A549 (cell line): ENCODE measurements at places on chromosomes 3 and 15.

GRCh38 chr3:194046531-194046930 is 89.4 kb upstream of the HES1 start:
- DNase-seq: no peak

DNA sequence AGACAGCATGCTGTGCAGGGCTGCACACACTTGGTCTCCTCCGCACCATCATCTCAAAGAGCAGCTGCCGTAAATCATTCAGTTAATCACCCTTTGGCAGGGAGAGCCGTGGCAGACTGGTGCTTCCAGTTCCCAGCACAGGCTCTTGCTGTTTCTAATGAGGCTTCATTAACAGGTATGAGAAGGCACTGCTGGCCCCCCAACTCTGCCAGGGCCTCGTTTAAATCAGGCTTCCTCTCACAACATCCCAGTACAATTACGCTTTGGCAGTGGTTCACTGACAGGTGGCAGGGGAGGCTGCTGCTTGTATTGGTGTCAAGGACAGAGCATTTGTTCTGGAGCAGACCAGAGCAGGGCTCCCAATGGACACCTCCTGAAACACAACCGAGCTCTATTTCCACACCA is 77.1 kb downstream of the BFSP2 start:
- DNase-seq: no peak

- DNase-seq: no peak
Measured at GRCh38 chr3:38059148-38059547, 20.1 kb downstream of the DLEC1 start.

DNA sequence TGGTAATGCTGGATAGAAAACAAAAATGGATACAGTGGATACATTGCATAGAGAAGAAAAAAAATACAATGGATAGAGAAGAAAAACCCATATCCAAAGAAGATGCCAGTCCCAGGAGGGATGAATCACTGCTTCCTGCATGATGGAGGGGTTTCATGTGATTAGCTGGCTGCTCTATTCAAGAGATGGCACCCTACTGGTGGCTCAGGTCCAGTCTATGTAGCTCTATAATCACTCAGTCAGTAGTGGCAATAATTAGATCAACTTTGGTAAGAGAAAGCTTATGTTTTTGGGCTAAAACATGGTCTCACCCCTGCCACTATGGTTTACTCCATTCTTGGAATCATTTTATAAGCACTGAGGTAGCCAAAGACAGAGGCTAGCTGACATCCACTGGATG is 33.7 kb upstream of the NOX5 start:
- no peak for DNase-seq

DNA sequence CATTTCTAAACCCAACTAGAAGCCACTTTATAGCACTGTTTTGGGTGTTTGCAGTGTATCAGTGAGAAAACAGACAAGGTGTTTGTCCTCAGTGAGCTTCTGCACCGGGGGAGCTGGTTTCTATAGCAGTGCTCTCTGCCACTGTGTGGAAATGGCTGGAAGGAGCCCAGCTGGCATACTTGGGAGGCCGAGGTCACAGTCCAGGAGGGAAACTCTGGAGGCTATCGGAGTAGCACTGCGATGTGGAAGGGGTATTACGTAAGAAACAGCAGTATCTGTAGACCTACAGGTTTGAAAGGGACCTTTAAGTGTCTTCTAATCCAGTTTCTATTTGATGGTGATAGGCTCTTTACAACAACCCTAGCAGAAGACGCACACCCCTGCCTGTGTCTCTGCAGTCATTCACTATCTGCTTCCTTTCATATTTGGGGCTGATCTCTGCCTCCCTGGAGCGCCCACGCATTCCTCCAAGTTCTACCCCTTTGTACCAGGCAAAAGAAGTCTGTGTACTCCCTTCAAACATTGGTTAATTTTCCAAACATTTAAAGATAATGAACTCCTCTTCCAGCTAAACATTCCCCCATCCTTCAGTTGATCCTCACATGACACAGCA is 87.4 kb upstream of the ADAMTS17 start:
- DNase-seq: no peak

DNA sequence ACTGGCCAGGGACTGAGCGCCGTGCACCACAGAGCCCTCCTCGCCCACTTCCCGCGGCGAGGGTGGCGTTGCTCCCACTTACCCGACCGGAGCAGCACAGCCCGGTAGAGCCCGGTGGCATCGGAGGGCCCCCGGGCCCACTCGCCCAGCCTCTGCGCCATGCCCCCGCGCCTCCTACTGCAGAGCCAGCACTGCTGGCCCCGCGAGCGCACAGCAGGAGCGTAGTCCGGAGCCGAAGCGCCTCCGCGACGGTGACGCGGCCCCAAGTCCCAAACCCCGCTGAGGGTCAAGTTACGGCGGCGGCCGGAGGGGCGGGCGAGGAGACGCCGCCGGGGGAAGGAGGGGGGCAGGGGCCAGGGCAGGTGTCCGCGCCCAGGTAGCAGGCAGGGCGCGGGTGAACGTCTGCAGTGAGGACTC is 9.6 kb upstream of the FAM107A start:
- no peak for DNase-seq

DNA sequence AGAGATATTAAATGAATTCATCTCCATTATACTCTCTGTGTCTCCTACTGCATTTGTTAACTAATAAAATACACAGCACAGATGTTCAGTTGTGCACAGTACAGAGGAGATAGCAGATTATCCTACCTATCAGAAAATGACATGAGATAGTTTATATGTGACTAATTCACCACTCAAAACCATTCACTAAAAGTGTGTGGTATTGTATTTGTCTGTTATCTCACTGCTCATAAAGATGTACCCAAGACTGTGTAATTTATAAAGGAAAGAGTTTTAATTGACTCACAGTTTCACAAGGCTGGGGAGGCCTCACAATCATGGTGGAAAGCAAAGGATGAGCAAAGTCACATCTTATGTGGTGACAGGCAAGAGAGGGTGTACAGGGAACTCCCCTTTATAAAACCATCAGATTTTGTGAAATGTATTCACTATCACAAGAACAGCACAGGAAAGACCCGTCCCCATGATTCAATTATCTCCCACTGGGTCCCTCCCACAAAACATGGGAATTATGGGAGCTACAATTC is 936.3 kb downstream of the ROBO1 start:
- no peak for DNase-seq

DNA sequence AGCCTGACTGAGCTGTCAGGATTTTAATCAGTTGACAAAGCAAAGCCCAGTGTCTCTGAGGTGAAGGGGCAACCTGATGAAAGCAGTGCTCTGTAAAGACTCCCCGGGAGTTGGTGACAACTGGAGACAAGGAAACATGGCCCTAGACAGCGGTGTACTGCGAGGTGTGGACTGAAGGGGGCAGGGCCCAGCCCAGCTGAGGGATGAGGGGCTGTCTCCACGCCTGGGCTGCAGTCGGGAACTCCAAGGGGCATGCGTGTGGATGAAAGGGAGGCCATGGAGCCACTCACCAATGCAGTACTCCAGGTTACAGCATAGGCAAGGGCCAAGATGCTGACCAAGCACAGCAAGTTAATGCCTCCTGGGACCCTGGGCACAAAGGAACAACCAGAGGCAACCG is 45.1 kb downstream of the SCAP start:
- no peak for DNase-seq

DNA sequence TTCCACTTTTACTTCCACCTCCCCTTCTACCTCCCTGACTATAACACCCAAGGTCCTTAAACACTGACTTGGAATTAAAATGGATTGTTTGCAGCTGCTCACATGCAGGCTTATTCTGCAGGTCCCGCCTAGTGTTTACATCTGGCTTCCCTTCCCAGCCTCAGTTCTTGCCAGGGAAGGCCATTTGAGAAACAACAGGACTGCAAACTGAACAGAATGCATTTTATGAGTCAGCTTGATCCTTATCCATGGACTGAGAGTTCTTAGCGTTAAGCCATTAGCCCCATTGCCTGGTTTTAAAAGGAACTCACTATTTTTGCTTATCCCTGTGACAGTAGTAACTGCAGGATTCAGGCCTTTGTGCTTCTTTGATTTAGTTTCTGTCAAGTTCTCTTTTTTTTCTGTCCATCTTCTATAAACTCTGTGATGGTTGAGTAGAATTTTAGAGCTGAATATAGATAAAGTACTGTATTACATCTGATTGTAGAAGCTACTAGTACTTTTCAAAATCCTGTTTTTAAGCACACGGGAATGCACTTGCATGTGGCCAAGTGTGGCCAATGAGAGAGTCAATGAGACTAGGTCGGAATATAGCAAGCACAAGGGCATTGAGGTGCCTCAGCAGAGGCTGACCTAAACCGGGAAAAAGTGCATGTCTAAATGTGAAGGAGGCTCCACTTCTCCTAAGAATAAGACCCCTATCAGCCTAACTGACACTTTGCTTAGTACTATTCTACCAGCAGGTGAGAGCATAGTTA is 106.4 kb downstream of the TUSC7 start:
- DNase-seq: no peak
